HL-60 (cell line): ENCODE measurements at places on chromosomes 2 and 18.
A peak's percentile ranks its signal among the peaks of the same experiment; 100 is the strongest.

GRCh38 chr2:137252934-137253333 lies 487.6 kb downstream of the THSD7B start:
- DNase-seq = no peak

DNA sequence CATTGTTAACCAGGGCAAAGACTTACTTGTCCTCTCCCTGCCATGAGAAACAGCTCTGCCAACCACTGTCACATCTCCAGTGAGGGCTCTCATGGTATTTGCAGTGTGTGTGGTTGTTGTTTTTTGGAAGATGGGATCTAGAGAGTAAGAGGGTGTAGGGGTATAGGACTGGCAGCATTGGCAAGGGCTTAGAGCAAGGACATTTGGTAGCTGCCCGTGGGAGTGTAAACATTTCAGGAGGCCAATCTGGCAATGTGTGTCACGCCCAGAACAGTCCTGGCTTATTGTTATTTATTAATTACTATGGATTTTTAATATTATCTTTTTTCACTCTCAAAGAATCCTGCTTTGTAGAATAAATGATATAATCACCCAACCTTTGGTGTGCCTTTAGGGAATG lies 90.5 kb downstream of the TMEM17 start:
- no peak for DNase-seq

GRCh38 chr18:12463191-12463590 lies 55.5 kb downstream of the PRELID3A start:
- DNase-seq = no peak

DNA sequence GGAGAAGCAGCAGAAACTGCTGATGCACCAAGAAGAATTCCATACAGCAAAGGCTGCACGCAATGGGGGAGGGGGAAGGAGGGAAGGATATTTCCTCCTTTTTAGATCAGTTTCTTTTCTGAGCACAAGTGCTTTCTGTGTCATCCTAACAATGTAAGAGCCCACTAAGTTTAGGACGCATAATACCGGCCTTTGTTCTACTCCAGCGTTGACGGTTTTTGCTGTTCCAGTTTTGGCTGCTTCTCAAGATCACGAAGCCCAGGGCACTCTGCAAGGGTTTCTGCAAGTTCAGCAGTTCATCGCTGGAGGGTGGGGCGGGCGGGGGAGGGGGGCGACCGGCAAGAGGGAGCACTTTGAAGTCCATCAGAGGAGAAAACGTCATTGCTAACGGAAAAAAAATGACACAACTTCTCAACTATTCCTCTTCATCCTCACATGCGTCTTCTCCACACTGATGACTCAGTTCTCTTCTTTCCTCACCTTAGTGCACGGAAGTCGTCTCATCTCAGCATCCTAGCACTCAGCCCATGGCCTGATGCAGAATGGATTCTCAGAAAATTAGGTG lies 8.7 kb downstream of the FAM178B start:
- DNase-seq = no peak

- no peak for DNase-seq
Measured at GRCh38 chr2:230865307-230865765, 594 bp downstream of the ITM2C start.

- no peak for DNase-seq
Measured at GRCh38 chr18:70292628-70293027, 3.8 kb downstream of the SOCS6 start.

GRCh38 chr2:238573065-238573778 lies 146.5 kb downstream of the ASB1 start:
- no peak for DNase-seq

DNA sequence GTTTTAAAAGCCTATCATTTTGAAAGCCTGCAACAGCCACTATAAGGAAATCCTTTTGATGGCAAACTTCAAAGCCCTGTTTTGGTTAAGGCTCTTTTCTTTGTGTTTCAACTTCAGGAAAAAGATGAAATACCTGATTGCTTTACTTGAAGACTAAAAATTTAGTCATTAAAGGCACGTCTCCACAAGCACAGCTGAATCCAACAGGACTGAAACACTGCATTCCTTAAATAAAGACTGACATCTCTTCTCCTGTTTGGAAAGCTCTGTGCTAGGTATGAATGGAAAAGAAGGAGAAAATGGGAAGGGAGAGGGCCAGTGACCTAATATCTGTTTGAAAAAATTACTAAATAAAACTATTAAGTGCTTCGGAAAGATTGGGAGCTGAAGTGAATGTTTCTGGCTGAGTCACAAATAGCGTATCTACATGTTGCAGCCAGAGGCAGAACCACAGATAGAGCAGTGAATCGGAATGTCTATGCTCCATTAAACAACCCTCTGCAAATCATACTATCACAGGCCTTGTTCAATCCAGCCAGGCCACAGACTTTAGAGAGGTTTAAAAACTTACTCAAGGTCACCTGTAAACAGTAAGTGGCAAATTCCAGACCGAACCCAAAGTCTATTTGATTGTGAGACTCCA lies 21.1 kb upstream of the RALBP1 start:
- DNase-seq = no peak

GRCh38 chr2:126761981-126762878 lies 106.3 kb downstream of the GYPC start:
- no peak for DNase-seq

DNA sequence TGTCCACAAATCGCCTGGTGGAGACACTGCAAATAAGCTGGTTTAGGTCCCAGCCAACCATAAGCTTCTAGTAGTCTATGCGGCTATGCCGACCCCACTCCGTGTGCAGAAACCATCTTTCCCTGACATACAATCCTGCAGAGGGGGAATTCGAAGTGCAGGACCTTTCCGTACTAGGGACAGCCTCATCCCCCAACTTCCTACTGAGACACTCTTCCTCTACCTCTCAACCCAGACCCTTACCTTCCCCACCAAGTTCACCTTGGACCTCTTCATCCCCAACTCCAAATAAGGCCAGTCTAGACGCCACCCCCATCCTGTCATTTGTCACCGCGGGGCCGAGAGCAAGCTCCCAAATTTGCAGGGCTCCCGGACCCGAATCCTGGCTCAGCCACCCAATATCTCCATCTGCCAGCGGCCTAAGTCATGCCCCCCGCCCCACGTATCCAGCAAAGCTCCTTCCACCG lies 496 bp downstream of the SUCLG1 start:
- peak; percentile 18 for DNase-seq
